ENCODE measurements at places on chromosomes 2 and 18.

DNA sequence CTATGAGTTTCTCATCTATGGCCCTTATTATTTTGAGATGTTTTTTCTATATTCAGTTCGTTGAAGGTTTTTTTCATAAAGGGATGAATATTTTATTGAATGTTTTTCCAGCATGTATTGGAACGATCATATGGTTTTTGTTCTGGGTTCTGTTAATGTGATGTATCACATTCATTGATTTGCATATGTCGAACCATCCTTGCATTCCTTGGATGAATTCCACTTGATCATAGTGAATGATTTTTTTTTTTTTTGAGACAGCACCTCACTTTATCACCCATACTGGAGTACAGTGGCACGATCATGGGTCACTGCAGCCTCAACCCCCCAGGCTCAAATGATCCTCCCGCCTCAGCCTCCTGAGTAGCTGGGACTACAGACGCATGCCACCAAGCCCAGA lies 5.5 kb upstream of the NEMP2 start:
- DNase-seq, result no peak

DNA sequence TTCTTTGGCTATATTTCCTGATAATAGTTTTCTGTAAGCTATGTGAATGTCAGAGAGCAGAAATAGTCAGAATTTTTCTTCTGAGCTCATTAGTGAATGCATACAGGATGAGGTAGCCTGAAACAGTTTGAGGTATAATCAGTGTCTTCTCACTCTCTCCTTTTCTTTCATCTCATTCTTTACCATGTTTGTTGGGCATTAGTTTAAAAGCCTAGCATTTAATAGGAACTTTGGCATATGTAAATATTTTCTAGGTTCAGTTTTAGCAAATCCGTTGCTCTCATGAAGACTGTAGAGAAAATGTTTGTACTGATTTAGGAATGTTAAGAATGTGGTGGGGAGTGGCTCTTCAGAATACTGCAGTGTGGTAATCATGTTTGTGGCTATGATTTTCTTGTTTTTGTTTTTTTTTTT lies 119.4 kb downstream of the PARD3B start:
- DNase-seq, result peak; percentile 64

GRCh38 chr2:200962811-200963123 lies 693 bp downstream of the ORC2 start:
- no peak for DNase-seq

GRCh38 chr18:49561289-49562193 lies at the start of gene LIPG:
TSS of gene LIPG (plus strand) at chr18:49562057. CDS start at chr18:49562309, 252 bp downstream.
- DNase-seq, result peak; percentile 61

DNA sequence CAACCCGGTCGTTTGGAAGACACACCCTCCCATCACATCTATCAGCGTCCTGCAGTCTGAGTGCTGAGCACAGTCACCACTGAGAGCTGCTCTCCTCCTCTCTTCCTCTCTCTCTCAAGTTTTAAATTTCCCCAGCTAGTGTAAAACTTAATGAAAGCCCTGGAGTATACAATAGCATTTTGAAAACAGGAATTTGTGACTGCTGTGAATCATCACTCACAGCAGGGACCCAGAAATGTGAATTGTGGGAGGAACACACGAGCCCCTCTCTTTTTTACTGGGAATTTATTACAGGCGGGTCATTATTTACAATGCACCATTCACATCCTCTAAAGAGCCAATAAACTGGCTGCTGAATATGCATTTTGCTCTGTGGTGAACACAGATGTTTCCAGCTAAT lies 185.0 kb upstream of the SMIM21 start:
- no peak for DNase-seq

DNA sequence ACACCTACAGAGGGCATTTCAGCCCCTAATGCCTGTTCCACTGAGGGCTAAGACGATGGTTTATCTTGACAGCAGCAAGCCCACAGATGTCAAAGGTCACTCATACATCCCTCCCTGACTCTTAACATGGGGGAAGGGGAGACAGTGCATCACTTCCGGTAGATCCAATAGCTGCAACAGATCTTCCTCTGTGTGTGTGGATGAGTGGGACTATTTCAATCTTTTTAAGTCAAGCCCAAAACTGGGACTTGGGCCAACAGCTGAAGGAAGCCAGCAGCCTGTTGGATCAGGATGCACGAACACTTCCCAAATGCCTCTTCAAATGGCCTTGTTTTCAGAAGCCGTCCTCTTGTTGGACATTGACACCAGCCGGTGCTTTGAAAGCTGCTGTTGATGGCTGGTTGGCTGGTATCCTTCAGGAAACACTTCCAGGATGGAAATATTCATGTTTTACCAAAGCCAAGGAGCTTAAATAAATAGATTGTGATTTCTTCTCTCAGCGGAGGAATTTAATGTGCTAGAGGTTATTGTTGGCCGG lies 59.2 kb downstream of the IL1R2 start:
- peak; percentile 92 for DNase-seq

DNA sequence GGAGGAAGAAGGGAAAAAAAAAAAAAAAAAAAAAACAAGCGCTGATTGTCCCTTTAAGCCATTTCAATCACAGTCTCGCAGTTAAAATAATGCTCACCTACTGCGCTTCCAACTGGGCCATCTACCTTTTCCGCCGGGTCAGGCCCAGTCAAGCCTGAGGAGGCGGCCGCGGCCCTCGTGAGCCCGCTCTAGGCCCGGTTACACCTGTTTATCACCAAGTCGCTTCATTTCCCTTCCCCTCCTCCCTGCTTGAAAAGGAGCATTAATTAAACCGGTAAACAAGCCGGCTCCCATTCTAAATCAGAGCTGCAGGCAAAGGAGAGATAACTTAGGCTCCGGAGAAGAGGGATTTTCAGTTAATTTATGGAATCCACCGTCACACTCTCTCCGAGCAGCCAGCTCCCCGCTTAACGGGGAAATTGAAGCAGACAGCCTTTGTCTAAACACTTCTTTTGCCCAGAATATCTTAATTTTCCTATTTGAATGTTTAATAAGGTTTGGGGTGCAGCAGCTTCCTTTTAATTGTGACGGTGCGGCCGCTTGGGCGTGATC lies 140.1 kb upstream of the SIX3 start:
- DNase-seq, result no peak

GRCh38 chr2:234476766-234477165 lies 20.1 kb downstream of the ARL4C start:
- DNase-seq, result no peak

DNA sequence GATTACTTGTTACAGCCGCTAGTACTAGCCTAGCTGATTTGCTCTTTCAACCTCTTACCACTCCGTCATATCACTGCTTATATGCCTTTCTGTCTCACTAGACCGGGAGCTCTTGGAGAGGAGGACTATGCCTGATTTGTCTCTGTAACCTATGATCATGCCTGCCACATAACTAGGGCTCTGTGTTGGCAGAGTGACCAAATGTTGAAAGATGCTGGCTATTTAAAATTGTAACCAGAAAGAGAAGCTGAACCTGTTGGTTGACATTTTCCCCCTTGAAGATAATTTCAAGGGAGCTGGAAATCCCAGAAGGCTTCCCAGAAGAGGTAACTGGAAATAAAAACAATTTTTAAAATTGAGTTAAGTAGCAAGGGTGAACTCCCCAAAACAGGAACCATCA lies 124.1 kb upstream of the MYCN start:
- DNase-seq, result no peak

- DNase-seq, result no peak
Measured at GRCh38 chr2:120570001-120570400, 165.7 kb upstream of the GLI2 start.

DNA sequence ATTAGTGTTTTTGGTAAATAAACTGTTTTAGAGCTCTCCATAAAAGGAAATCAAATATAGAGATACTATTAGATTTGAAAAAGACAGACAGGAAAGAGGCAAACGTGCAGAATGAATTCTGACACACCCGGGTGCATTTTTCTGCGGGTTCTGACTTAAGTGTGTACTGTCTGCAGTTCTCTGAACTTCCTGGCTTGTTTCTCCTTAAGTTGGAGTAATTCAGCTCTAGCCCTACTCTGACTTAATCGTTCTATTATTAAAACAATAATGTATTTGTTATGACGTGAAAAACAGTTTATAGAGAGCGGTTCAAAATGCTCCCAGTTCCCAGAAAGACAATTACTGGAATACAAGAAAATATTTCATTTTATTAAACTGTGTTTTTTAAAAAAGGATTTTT lies 305.9 kb downstream of the ARHGAP15 start:
- no peak for DNase-seq

GRCh38 chr18:54776282-54776977 lies 51.8 kb upstream of the RAB27B start:
- peak; percentile 98 for DNase-seq

DNA sequence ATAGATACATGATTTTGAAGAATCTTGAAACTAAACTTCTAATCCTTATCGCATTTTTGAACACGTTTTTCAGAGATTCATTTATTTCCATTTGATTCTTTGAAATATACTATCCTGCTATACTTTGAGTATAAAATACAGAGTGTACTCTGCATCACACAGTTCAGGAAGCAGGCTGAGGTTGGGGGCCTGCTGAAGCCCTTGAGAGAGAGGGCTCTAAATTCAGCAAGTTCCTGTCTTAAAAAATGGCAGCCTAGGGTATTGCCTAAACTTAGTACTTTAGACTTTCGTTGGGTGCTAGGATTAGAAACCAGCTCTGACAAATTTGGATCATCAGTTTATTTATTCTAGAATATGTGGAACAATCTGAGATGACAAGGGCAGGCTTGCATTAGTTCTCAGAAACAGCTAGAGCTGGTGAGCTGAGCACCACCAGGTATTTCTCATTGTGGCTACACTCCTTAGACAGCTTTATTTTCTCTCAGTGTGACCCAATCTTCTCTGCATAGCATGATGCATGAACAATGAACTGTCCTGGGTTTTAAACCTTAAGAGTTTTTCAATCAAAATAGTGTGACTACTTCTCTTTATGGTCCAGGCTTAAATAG lies 49.1 kb downstream of the TFPI start:
- no peak for DNase-seq

- no peak for DNase-seq
Measured at GRCh38 chr2:178265851-178266250, 71.5 kb downstream of the OSBPL6 start.

GRCh38 chr2:6557737-6558136 lies 308.0 kb downstream of the CMPK2 start:
- no peak for DNase-seq

DNA sequence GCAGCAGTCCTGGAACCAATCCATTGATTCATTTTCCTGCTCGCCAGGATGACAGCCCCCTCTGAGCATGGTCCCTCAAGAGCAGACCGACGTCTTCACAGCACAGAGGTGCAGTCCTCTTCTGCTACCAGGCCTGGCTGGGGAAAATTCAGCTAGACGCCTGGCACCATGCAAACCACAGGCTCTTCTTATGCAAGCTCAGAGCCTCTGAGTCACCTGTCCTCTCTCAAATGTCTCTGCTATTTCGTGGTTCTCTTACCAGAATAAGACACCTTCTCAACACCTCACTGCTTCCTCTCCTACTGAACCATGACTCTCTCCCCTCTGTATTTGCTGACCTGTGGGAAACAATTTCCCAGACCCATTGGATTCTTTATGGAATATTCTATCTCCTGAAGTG lies 79.8 kb upstream of the CYRIA start:
- no peak for DNase-seq

DNA sequence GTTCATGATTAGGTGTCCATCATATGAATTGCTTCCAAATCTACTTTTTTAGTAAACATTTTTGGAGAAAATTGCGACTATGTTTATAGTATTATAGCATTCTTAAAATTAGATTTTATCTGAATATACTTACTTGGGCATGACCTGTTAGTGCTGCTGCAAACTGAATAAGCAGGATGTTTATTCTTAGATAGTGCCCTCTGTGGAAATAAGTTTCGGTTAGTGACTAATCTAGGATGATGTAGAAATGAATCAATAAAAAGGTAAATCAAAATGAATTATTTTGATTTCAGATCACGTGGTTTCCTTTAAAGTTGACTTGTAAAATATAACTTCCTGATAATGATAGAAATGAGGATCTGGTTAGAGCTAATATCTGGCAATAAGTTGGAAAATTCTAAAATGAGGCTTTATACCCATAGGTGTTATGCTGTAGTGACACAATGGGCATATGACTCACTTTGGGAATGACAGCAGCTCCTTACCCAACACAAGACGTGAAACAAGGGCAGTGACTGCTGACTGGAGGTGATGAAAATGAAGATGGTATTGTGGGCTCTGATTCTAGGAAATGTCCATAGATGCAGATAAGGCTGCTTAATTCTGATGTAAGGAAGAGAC lies 165.8 kb upstream of the TCF4 start:
- DNase-seq, result no peak

GRCh38 chr18:26711756-26712155 lies 153.8 kb downstream of the AQP4 start:
- no peak for DNase-seq

DNA sequence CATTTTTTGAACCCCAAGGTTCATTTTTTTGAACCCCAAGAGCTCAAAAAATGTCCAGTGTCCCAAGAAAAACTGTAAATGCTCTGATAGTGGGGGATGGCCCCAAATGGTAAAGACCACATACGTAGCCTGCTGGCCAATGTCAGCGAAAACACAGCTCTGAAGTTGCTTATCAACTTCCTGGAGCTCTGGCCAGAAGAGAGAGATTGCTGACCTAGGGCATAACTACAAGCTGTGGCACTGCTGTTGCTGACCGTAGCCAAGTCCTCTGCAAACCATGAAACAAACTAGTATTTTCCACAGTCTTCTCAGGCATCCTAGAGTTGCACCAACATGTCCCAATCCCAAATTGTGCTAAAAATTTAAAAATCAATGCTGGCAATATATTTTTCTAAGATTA lies 50.9 kb downstream of the REEP1 start:
- no peak for DNase-seq
